ENCODE measurements at places on chromosomes 12 and 14.

DNA sequence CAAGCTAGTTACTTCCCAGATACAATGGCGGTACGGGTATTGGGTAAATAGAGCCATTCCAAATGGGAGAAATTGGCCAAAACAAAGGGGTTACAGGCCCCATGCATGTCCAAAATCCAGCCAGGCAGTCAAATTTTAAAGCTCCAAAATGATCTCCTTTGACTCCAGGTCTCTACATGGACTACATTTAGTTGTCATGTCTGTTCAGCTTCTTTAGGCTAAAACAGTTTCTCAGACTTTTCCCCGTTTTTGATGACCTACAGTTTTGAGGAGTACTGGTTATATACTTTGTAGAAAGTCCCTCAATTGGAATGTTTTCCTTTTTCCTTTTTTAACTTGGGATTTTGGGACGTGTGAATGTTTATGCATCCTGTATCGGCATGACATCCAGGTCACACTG lies 4.7 kb downstream of the NT5DC3 start:
- no peak for DNase-seq

DNA sequence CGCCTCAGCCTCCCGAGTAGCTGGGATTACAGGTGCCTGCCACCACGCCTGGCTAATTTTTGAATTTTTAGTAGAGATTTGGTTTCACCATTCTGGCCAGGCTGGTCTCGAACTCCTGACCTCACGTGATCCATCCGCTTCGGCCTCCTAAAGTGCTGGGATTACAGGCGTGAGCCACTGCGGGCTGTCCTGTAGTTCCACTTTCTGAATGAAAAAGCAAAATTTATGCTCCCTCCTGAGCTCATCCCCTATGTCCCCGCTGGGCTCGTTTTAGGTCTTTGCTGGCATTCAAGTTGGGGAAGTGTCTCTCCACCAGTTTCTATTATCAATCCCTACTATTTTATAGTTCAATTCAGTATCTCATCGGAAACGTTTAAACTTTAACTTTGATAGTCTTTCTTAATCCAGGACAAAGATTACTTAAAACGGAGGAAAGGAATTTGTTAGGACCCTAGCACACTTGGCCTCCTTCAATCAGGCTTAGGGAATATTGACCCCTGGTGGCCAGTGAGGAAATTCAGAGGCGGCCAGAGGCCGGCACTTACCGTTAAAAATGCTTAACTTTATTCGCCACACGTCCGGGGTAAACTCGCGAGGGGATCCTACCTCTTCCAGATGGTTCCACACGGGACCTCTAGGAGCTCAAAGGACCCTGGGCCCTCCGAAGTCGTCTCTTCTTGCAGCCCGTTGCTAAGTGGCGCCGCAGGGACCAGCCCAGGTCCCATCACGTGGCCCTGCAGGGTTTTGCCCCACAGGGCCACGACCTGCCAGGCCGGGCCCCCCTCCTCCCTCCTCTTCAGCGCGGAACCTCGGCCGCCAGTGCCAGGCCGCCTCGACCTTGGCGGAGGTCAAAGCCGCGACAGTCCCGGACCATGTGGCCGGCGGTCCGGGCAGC lies 11.4 kb upstream of the DNAL1 start:
- DNase-seq: peak; percentile 63

DNA sequence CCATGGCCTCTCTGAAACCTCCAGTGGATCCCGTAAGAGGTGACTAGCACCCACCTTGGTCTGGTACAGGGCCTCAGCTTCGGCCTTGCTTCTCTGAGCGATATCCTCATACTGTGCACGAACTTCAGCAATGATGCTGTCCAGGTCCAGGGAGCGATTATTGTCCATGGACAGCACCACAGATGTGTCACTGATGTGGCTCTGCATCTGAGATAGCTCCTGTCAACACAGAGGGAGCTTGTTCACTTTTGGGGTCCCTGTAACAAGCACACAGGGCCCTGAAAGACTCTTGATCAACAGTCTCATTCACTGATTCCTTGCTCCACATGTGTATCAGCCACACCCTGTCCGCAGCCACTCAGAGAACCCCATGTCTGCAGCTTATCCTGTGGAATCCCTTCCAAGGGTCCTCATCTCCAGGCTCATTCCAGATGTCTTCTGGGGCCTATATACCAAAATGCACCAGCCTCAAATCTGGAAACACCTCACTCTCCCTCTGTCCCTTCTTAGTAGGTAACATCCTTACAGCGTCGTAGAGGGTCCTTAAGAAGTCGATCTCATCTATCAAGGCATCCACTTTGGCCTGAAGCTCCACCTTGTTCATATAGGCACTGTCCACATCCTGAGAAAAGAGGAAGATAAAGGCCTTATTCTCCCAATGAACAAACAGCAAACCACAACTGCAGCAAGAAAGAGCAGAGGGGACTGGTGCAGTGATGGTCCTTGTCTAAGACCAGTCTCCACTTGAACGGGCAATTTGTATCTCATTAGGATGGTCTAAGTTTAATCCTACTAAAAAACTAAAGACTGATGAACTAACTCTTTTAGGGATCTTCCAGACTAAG lies 3.5 kb downstream of the KRT3 start:
- no peak for DNase-seq

DNA sequence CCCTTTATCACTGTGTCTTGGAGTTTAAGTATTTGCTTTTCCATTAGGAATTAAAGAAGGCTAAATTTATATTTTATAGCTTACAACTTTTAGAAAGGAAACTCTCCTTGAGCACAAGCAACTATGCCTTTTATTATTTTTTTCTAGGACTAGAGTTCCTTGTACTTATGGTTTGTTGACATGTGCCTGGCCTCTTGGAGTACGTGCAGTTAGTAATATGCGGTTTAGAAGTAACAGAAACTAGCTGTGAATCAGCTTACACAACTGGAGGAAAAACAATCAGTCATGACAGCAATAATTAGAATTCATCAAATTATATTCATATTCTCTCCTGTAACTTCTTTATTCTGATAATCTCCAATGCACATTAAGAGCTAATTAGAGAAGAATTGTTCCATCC lies 428.7 kb downstream of the AEBP2 start:
- no peak for DNase-seq

DNA sequence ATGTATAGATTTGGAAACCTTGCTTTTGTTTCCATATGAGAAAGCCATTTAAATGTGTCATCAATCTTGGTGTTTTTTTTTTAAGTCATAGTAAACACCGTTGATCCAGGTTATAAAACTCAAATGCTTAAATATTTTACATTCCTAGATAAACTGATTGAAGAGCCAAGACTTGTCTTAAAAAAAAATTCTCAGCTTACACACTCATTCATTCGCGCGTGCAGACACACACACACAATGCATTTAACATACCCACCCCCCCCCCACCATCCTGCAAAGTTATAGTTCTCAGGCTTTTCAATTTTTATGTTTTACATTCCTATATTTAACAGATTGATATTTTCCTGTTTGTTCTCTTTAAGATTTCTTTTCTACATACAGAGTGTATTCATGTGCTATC lies 536.4 kb downstream of the PRKD1 start:
- DNase-seq: no peak

DNA sequence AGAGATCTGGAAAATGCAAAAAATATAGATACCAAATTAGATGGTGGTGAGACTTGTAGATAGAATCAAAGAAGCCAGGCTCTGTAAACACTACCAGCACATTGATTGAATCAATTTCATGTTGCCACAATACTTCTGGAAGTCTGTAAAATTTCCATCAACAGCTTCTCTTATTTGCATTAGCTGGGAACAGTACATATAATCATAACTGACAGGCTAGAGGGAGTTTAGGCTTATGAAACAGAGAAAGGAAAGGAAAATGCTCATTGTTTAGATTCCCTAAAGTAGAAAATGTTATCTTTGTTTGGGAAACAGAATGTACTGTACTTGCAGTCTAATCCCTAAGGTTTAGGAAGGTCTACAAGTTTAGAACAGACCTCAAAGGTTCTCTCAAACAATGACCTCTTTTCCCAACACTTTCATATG lies 335.2 kb downstream of the CEP128 start:
- no peak for DNase-seq

DNA sequence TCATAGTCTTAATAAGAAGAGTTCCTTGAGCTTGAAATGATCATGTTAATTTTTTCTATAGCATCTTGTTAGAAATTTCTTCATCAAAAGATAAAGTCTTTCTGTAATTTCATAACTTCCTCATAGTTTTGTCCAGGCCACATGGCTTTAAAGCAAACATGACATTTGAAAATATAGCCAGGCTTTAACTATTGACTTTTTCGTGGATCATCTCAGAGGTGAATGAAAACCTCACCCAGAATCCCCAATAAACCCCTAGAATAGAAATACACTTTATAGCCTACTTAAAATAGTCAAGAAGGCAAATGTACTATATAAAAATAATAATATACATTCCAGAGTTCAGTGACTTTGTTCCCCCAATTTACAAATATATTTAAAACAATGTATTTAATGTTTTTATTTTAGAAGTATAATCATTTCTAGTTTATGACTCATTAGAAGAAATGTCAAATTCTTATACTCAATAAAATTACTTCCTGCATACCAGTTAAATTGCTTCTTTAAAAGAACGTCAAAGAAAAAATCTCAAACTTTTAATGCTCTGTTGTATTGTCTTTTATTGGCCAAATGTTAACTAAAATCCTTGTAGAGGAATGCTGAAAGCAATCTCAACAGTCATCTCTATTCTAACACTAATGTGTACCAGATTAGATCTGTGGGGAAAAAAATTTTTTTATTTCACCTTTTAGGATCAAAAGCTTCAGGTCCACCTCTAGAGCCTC lies 21.6 kb downstream of the EXOC5 start:
- DNase-seq: no peak

- DNase-seq: peak; percentile 90
Observed at GRCh38 chr12:110280779-110281548, at the start of gene ATP2A2. Gene ATP2A2, plus strand, starts transcription at chr12:110281247. Its CDS starts 543 bp downstream, at chr12:110281790.

DNA sequence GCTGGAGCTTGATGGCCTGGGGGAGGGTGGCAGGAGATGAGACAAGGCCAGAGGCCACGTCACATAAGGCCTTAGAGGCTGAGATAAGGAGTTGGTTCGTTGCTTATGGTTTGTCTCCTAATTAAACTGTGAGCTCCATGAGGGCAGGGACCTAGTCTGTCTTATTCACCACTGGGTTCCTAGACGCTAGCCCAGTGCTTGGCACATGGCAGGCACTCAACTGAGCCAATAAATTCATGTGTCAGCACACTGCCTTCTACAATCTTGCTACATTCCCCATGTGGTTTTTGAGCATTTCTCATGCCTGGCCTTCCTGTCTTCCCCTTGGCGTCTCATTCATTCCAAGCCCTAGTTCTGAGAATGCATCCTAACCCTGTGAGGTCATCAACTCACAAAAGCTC lies 92.5 kb upstream of the MED13L start:
- no peak for DNase-seq

DNA sequence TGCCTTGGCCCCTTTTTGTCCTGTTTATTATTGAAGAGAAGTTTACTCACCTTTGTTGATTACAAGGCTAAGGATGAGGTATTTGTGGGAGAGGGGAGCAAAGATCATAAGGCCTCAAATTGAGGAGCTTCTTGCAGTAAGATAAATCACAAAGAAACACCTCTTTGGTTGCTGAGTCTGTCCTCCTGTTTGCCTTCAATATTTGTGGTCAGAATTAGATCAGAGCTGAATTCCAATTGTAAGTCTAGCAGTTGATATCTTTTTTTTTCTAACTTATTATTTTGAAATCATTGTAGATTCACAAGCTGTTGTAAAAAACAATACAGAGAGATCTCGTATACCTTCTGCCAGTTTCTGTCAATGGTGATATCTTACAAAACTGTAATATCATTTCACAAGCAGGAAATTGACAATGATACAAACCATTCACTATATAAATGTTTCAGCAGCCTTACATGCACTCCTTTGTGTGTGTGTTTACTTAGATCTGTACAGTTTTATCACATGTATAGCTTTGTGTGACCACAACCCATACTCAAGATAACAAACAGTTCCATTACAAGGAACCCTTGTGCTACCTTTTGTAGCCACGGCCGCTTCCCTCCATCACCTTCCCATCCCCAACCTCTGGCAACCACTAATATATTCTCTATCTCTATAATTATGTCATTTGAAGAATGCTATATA lies 97.4 kb downstream of the KICS2 start:
- no peak for DNase-seq

- no peak for DNase-seq
Observed at GRCh38 chr14:68328509-68328908, 464.4 kb downstream of the ZFP36L1 start.

DNA sequence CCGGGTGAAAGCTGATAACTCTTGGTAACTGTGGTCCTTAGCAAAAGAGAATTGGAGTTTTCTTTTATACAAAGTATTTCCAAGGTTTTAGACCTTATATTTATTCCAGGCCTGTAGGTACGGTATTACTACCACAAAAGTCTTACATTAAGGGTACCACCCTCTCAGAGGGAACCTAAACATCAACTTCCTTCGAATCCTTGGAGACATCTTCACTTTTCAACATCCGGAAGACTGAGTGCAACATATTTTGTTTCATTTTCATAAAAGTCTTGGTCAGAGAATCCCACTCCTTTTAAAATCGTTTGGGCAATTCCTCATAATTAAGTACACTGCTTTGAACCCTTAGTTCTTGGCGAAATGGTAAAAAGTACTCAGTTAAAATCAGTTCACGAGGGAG lies 1.2 kb downstream of the CNOT2 start:
- no peak for DNase-seq

GRCh38 chr14:34981743-34982420 lies 910 bp upstream of the SRP54 start:
- DNase-seq: peak; percentile 51

DNA sequence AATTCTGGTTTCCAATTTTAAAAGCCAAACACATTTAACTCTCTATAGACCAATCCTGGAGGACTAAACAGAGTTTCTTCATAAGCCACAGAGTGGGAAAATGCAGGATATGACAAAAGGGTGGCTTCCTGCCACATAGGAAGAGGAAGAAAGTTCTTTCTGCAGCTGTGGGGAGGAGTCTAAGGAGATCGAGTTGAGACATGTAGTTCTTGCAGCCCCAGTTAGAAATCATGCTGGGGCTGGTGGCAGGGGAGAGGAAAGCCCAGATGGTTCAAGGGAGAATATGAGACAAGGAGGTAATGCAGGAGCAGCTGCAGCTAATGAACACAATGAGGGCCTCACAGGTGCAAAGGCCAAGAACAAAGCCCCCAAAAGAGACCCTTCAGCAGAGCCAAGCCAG lies 85.0 kb upstream of the ARID2 start:
- peak; percentile 12 for DNase-seq

DNA sequence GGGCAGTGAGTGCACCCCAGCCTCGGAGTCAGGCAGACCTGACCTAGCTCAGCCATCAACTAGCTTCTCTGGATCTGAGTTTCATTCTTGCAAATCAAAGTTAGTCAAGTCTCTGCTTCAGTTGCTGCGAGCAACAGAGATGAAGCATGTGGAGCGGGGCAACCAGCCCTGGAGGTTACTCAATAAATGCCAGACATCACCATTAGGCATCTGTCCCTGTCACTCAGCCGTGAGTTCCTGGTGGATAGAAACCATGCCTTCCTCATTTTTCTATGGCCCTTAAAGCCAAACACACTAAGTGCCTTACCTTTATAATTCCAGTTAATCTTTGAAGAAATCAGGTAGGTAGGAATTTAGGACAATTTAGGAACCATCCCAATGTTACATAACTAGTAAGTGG lies 19.3 kb downstream of the RFX4 start:
- DNase-seq: no peak

DNA sequence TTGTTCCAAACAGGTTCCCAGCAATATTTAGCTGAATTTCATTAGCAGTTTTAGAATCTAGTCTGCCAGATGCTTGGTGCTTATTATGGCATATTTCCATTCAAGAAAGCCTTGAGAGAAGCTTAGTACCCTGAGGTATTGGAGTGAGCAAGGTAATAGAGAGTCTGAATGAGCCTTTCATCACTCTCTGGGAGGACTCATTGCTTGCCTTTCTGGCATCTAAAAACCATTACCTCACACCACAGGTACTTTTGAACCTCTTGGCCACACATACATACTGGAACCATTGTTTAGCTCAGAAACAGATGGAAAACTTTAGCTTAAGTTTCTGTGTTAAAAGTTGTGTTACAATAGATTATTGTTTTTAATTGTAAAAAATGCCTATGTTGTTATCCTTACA lies 27.4 kb upstream of the KCNH3 start:
- no peak for DNase-seq
